ENCODE measurements at places on chromosomes 16 and 17.

DNA sequence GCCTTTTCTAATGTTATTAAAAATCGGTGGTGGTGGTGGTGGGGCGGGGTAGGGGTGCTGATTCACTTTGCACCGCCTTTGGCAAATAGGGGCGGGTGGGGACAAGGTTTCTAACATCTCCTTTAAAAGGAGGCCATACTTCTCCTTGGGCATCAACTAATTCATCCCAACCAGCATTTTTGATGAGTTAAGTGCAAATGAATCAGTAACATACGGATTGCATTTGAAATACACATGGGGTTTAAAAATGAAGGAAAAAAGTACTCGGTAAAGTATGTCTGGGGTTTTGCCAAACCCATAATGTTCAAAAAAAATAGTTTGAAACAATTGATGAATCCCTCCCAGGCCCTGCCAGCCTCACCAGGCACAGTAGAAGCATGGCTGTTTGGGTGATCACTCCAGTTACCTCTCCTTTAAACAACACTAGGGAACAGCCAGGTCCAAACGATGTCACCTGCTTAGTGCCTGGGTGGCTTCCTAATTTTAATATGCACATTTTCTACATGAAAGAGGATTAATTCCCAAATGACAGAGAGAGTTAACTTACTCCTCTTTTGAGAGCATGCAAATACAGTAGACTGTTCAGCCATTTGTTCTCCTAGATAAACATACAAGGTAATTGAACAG lies 107.2 kb downstream of the ANKFN1 start:
- no peak for ATAC-seq

DNA sequence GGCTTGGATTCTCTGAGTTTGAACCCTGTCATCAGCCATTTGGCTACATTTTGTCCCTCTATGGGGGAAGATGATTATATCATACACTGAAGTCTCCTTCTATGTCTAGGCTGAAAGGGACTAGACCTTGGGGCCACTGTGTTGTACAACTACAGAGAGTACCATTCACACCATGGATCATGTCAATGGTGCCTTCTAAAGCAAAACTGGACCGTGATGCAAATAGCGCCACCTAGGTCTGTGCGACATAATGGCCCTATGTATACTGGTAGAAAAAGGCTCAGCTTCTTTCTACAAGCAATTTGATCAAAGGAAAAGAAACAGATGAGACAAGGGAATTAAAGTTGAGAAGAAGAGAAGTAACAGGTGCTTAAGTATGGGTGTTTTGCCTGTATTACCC lies 100.7 kb downstream of the LYRM1 start:
- ATAC-seq, result peak; percentile 56

- no peak for ATAC-seq
Observed at GRCh38 chr17:68812876-68813584, 142.2 kb downstream of the ABCA8 start.

- ATAC-seq, result peak; percentile 80
Observed at GRCh38 chr16:79210607-79211006, 389.9 kb downstream of the MAF start.

- ATAC-seq, result no peak
Observed at GRCh38 chr17:75933808-75934207, 7.0 kb downstream of the FBF1 start.

- ATAC-seq, result no peak
Observed at GRCh38 chr16:27754788-27755690, 205.1 kb downstream of the KATNIP start.

DNA sequence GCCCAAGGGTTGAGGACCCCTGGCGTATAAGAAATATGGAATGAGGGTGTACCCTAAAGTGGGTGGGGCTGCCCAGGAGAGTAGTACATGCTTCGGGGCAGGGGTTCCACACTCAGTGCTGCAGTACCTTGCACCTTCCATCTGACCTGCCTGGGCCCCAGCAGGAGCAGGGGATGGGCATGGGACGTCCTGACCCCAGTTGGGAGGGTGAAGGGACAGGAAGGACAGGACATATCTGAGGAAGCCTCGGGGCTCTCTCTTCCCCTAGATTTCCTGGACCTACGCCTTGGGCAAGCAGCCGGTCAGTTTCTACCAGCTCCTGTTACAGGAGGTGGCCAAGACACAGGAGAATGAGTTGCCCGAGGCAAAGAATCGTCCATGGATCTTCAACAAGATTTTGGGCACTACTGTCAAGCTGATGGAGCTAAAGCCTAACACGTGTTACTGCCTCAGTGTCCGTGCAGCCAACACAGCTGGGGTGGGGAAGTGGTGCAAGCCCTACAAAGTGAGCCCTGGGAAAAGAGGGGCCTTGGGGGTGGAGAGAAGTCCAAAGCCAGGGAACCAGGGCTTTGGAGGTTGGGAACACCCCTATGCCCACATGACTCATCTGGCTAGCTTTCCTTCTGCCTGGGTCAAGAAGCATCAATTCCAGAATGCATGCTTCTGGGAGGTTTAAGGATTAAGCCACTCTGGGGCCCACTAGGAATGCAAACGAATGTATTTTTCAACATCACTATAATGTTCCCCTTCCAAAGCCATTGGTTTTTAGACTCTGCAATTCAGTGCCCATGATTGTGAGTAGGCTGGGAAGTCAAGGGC lies 7.9 kb downstream of the FNDC8 start:
- ATAC-seq, result no peak

DNA sequence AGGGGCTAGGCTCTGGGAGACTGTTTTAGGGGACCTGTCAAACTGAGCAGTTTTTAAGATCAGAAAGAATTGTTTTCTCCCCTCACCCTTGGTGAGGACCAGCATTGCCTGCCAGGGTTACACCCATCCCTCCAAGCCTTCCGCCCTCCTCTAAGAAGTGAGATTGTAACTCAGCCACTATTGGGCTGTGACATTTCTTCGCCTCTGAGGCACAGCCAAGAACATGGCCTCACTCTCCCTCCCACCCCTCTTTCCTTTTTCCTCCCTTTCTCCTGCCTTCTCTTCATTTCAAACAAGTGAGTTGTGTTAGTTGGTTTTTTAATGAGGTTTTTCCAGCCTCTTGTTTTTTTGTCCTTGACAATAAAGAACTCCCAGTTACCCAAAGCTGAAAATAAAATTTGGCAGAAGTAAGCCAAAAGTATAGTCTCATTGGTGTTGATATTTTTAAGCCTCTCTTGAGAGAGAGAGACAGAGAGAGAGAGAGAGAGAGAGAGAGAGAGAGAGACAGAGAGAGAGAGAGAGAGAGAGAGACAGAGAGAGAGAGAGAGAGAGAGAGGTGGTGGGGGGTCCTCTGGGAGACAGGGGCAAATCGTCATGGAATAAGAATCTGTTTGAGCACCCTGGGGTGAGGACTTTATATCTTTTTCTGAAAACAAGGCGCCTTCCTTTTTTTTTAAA lies 77.2 kb upstream of the TBX2 start:
- no peak for ATAC-seq

- no peak for ATAC-seq
Observed at GRCh38 chr17:57545731-57546342, 199.3 kb downstream of the CCDC182 start.

DNA sequence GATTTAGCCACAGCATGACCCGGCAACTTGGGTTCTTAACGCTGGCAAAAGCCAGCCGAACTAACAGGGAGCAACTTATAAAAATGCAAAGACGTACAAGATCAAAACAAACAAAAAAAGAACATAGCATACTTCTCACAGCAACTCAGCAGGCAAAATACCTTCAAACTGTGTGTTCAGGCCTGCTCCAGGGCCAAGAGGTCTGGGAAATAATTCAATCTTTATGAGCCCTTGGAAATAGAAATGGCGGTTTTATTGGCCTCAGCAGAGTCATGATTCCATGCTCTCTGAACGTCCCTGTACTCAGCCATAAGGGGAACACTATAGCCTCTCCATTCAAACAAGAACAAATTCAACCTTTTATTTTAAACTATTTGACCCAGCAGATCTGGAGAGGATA lies 101.3 kb upstream of the C17orf78 start:
- no peak for ATAC-seq
